ENCODE measurements at places on chromosomes 4 and X. TPM values are rescaled to one million over a fixed set of nuclear protein-coding genes. Genes with fewer than 3 reads are reported as not detected.

GRCh38 chrX:16177260-16177659 lies 10.0 kb downstream of the MAGEB17 start:
- no peak for DNase-seq
- H3K4me1 ChIP-seq: no peaks in the 10 kb centered on the region
- H3K36me3 ChIP-seq: no peaks in the 10 kb centered on the region
- no peaks in the 10 kb centered on the region for H3K27me3 ChIP-seq

- H3K4me1 ChIP-seq: peaks cover 14% of the 10 kb centered on the region
- H3K36me3 ChIP-seq: no peaks in the 10 kb centered on the region
- H3K27ac ChIP-seq: no peak overlapping the region
- DNase-seq: no peak
- no peak overlapping the region for H3K4me3 ChIP-seq
These were observed 135.3 kb upstream of the MID1 start for GRCh38 chrX:10755439-10756334.

- H3K4me3 ChIP-seq: no peak overlapping the region
- no peaks in the 10 kb centered on the region for H3K36me3 ChIP-seq
- H3K27me3 ChIP-seq: no peaks in the 10 kb centered on the region
- H3K4me1 ChIP-seq: no peaks in the 10 kb centered on the region
- no peak for DNase-seq
- no peak overlapping the region for H3K27ac ChIP-seq
These were observed 64.8 kb downstream of the NDST3 start for GRCh38 chr4:118099106-118099505.

UTP3 gene
- total RNA-seq: 15.8 TPM

USP26 gene
- not detected for total RNA-seq

TRIM75 gene
- total RNA-seq: not detected

- H3K36me3 ChIP-seq: no peaks in the 10 kb centered on the region
- H3K4me1 ChIP-seq: no peaks in the 10 kb centered on the region
- no peak overlapping the region for H3K27ac ChIP-seq
- no peaks in the 10 kb centered on the region for H3K27me3 ChIP-seq
- no peak overlapping the region for H3K4me3 ChIP-seq
These were observed 1006.3 kb upstream of the AGA start for GRCh38 chr4:178448372-178449035.

GRIA2 gene
- not detected for total RNA-seq
